ENCODE measurements at places on chromosomes 3 and 15. TPM values are rescaled to one million over a fixed set of nuclear protein-coding genes. Genes with fewer than 3 reads are reported as not detected.
A peak's percentile ranks its signal among the peaks of the same experiment; 100 is the strongest.

GRCh38 chr15:33310481-33311311, at the start of gene RYR3:
RYR3 (plus strand) TSS chr15:33310967; CDS start chr15:33311046, 79 bp downstream.
- peak; percentile 36 for ATAC-seq

- ATAC-seq = no peak
Observed at GRCh38 chr3:186663361-186664118, 2.3 kb upstream of the HRG start.

IL17RD gene
- 2.4 TPM for total RNA-seq

DNA sequence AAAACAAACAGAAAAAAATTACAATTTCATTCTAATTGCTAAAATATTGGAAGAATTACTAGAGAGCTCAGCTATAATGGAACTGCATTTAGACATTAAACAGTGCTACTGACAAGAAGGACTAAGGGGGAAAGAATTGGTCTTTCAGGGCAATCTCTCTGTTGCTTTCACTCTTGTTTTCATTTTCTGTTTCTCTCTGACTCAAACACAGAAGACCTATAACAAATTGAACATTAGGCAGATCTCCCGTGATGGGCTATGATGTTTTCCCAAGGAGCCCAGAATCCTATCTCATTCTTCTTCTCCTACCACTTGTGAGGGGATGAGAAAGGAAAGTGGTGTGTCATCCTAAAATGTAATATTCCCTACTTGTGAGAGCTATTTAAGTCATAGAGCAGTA, 358.0 kb upstream of the TGFBR2 start:
- ATAC-seq = no peak

- no peak for ATAC-seq
Observed at GRCh38 chr3:106056931-106057330, 188.1 kb upstream of the CBLB start.

DNA sequence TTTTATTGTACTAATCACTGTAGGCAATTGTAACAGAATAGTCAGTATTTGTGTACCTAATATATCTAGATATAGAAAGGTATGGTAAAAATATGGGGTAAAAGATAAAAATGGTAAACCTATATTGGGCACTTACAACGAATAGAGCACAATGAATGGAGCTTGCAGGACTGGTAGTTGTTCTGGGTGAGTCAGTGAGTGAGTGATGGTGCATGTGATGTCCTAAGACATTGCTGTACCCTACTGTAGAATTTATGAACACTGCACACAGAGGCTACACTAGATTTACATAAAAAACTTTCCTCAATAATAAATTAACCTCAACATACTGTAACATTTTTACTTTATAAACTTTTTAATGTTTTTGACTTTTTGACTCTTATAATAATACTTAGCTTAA, 274.3 kb upstream of the PPP2R3A start:
- ATAC-seq = no peak

TTC23 gene
- total RNA-seq = 13.9 TPM

PIF1 gene
- 6.3 TPM for total RNA-seq

HTR3E gene
- not detected for total RNA-seq
